ENCODE measurements at places on chromosomes 7 and 10.

DNA sequence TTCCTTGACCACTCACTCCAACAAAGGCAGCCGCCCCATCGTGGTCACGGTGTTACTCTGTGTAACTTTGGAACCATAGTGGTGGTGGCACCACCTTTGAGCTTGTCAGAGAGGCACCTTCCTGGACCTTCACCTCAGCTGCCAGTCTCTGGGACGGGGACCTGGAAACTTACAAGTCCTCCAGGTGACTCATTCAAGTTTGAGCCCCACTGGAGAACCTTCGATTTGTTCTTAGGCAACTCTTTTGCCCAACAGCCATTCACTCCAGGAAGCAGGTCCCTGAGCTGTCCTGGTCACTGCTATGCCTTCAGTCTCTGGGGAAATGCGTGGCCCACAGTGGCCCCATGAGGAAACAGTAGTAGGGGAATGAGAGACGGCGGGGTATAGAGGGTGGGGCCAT, 17.2 kb downstream of the STX1A start:
- no peak for DNase-seq

- DNase-seq, result no peak
Observed at GRCh38 chr10:15245530-15245929, 77.0 kb upstream of the NMT2 start.

DNA sequence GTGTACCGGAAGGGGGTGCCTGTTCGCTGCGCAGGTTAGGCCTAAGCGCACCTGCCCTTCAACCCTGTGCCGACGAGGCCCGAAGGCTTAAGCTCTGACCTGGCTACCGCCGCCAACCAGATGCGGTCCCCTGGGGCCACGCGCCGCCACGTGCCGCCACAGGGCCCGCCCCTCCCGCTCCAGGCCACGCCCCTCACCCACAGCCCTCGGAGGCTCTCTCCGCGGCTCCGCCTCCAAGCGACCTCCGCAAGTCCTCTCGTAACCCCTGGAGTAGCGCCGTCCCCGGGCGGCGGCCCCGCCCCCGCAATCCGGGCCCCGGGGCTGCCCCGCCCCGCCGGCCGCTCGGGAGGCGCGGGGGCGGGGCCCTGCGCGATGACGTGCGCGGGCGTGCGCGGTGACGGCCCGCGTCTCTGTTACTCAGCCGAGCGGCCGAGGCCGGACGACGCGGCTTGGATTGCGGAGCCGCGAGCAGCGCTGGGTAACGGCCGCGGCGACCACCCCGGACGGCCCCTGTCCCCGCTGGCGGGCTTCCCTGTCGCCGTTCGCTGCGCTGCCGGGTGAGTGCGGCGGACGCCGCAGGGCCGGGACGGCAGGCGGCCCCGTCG, at the start of gene MAPK8:
MAPK8 (plus strand) TSS at position 413 of the 605 bp plus-strand sequence. CDS start 94,984 bp downstream, outside the sequence.
- peak; percentile 50 for DNase-seq

- DNase-seq, result no peak
Observed at GRCh38 chr7:24503506-24503905, 69.7 kb upstream of the PALS2 start.

- no peak for DNase-seq
Observed at GRCh38 chr10:71314028-71314693, 4.9 kb upstream of the SLC29A3 start.

DNA sequence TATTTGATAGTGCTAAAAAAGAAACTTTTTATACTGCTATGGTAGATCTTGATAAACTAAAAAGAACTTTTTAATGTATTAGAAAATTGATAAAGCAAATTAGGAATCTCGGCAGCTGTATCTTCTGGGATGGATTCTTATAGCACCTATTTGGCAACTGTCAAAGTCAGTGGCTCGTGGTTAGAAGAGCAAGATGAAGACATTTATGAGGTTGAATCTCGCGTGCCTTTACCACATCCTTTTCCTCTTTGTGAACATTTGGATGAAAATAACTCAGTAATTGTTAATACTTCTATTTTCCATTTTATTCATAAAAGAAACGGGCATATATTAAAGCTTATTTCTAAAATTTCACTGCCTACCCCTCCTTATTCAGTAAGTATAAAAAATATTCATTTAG, 76.2 kb downstream of the CYP51A1 start:
- no peak for DNase-seq

DNA sequence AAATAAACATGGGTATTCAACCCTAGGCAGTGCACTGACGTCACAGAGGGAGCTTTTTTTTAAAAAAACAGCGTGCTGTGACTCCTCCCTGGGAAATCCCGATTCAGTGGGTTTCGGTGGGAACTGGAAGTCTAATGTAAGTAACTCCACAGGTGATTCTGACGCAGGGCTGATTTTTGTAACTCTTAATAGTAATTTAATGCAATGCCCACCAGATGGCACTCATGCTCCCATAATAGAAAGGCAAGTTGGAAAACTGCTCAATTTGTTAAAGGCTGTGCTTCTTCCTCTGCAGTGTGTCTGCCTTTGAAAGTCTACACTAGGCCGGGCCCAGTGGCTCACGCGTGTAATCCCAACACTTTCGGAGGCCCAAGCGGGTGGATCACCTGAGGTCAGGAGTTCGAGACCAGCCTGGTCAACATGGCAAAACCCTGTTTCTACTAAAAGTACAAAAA, 10.9 kb upstream of the RSU1 start:
- DNase-seq, result peak; percentile 54

DNA sequence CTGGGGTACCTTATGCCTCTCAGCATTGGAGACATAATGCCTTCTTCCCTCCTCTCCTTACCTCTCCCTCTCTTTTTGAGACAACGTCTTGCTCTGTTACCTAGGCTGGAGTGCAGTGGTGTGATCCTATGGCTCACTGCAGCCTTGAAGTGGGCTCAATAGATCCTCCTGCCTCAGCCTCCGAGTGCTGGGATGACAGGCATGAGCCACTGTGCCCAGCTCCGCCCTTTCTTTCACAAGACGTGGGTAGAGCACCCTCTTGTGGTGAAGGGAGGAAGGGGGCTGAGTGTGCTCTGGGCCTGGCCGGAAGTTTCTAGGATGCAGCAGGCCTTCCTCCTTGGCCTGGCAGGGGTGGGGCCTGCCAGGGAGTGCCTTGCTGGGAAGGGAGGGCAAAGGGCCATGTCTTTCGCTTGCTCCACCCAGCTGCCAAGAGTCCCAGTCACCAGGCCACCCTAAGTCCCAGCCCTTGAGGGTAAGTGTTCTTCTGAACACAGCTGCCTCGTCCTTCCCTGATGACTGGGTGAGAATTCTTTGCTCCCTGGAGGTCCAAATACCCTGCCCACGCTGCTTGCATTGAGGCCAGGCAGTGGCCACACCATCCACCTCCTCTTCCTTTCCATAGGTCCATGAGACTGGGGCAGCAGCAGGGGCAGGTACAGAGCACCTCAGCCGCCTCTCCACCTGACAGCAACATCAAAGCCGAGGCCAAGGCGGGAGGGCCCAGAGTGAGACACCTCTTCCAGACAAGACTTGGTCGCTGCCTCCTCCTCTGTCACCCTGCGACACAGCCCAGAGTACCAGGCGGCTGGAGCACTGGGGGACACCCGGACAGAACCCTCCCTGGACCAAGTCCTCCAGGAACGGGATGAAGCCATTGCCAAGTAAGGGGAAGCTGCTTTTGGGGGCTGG, 3.7 kb downstream of the ABHD11 start:
- peak; percentile 72 for DNase-seq

GRCh38 chr10:69086001-69086509, 1.8 kb upstream of the SRGN start:
- no peak for DNase-seq

DNA sequence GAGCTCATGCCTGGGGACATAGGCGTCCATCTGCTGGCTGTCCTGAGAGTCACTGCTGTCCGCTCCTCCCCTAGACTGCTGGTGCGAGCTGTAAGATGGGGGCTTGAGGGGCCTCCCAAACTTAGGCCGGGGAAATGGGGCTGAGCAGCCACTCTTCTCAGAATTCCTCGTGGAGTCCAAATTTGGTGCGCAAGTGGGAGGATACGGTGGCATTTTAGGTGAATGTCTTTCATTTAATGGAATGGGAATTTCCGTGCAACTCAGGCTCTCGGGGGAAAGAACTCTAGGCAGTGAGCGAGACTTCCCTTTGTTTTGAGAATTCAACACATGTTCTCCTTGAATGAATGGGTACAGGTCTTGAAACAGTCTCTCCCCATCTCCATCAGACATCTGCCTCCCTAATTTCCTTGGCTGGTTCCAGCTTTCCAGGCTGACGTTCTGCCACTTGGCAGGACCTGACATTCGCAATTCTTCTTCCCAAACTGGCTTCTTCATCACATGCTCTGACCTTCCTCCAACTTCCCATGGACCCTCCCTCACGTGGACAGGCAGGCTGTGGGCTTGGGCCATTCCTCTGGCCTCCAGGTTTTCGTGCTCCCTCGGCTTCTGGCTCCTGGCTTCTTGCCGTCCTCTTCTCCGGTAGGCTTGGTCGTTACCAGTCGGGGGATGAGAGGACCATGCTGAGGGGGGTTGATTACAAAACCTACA, 30.1 kb downstream of the JCAD start:
- no peak for DNase-seq

DNA sequence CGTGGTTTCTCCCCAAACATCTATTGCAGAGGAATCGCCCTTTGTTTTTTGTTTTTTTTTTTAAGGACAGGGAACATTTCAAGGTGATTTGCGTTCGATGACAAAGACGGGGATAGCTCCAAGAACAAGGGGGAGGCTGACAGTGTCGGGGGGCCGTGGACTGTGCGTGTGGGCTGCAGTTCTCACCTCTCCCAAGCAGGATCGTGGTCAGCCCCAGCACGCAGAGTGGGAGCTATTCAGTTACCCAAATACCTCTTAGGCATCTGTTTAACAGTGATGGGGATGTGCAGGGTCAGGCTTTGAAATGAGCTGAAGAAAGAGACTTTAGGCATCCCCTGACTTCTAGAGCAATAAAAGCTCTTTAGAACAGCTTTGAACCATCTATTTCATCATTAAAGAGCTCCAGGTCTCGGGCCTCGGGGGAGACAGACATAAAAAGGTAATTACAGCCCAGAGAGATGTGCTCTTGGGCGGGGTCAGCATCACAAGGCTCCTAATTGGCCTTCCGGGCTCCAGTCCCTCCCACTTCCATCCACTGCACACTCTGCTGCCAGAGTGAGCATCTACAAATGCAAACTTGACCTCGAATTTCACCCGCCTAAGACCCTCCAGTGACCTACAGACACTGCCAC, 97.3 kb downstream of the MYL10 start:
- no peak for DNase-seq

DNA sequence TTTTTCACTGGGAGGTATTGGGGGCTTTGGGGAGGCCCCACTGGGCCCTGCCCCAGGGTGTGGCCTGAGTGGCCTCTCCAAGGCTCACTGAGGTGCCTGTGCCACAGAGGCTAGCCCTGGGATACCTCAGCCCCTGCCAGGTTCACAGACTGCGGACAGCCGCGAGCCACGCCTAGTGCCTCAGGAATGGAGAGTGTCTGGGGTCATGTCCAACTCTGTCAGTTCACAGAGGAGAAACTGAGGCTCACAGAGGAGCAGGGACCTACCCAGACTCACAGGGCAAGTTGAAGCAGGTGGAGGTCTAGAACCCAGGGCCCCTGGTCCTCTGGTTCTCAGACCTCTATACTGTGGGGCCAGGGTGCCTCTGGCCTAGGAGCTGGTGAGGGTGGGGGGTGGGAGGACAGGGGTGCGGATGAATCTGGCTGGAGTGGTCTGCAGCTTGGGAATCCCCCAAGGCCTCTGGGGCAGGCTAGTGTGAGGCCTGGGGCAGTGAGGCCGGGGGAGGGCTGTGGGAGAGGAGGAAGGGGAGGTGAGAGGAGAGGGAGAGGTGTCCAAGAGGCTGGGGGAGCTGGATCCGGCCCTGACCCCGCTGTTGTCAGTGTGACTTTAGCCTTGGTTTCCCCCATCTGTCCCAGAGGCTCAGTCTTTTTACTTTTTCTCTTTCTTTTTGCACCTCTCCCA, 20.0 kb downstream of the NEURL1 start:
- no peak for DNase-seq

DNA sequence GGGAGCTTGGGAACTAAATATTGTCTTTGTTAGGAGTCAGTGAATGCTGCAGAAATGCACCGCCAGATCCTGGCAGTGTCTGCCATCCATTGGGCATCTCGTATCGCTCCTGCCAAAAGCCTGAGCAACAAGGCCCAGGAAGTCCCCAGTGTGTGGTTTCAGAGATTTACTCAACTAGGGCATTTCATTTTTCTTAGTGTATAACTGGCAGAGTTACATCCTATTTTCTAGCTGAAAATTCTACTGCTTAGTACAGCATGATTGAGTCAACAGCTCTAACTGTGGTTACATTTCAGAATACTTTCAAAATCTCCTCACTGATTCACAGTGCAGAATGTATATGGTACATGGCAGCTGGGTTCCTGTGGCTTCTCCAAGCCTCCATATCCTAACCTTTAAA, 95.8 kb upstream of the CREB5 start:
- no peak for DNase-seq

GRCh38 chr7:156100086-156100485, 287.8 kb upstream of the SHH start:
- no peak for DNase-seq

DNA sequence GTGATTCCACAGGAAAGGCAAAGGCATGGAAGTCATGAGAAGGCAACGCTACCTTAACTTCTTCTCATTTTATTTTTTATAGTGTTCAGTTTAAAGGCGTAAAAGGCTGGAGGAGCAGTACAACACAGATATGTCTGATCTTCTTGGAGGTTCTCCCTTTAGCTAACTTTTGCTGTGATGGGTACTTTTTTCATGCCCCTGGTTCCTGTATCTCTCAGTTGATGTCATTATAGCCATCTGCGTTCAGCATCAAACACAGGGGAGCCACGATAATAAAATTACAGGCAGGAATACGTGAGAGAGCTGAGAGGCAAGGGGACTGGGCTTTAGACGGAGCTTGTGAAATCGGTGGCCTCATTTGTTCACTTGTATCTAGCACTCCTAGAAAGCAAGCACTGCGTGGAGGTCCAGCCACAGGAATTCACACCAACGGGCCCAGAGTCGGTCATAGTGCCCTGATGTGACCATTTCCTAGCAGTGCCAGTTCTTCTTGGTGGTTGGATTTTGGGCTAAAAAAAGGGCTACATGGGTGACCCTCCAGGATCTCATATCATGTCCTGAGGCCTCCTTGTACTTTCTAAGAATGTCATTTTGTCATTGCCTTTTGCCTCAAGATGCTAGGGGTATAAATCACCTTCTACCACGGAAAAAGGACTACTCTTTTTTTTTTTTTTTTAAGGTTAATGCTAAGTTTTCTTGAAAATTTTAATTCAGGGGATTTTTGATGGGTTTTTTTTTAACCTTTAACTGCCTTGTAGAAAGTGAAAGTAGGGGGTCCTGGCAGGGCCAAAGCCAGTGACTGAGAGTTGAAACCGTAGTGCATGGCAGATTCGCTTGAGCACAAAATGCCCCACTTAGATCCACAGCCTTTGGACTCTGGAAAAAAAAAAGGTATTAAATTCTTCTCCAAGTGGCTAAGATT, 191.5 kb downstream of the CELF2 start:
- DNase-seq, result no peak

DNA sequence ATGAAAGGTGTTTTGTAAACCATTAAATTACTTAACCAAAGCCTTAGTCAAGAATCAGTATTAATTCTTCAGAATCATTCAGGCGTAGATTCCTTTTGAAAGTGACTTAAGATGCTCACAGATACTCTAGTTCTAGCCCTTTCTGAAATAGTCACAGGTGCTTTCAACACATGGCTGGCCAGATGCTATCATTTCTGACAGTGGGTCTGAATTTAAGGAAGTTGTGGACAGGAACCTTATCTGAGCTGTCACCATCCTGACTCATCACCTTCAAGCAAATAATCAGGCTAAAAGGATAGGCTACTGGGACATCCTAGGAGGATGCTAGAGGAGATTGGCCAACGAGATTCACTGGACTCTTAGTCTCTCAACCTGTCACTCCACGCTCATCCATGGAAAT, 501.5 kb downstream of the LRMDA start:
- DNase-seq, result no peak

All from keratinocyte (primary cell).